NCI-H187 treated with DMSO at 0.1 percent for 48 hours (cell line): ENCODE measurements at places on chromosomes 1 and 21.

GRCh38 chr1:115728341-115728740 is 40.2 kb downstream of the CASQ2 start:
- DNase-seq = no peak

GRCh38 chr21:44370786-44371410 is 17.5 kb downstream of the TRPM2 start:
- no peak for DNase-seq

DNA sequence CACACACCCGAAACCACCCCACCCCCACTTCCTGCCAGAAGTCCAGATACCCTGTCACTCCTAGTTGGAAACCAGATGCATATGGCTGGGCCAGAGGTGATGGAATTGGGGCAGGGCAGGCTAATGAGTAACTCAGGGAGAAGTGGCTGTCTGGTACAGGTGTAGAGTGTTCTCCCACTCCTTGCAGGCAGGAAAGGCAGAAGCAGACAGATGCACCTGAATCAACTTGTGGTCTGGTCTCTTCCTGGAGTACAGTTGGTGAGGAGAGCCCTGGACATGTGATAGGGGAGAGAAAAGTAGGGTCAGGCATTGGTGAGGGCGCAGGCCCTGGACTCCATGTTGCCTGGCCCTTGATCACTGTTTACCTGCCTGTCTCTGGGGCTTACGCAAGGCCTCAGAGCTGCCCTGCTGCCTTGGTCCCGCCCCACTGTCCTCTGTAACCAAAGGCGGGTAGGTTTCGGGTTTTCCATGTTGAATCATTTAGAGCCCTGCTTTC is 2.5 kb downstream of the CGN start:
- no peak for DNase-seq

DNA sequence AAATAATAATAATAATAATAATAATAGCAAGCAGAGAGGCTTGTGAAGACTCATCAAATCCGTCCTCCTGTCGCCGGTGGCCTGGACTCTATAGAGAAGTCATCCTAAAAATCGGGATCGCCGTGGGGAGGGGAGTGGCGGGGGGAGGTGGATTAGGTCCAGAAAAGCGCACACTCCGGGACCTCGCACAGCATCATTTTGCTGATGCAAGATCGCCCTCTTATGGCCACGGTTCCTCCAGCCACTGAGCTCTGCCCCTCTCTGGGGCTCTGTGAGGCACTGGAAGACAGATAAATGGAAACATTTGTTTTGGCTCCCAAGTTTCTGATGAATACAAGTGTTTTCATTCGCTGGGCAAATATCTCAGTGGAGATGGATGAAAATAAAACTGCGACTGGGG is 612.0 kb downstream of the MATN1 start:
- DNase-seq = no peak

DNA sequence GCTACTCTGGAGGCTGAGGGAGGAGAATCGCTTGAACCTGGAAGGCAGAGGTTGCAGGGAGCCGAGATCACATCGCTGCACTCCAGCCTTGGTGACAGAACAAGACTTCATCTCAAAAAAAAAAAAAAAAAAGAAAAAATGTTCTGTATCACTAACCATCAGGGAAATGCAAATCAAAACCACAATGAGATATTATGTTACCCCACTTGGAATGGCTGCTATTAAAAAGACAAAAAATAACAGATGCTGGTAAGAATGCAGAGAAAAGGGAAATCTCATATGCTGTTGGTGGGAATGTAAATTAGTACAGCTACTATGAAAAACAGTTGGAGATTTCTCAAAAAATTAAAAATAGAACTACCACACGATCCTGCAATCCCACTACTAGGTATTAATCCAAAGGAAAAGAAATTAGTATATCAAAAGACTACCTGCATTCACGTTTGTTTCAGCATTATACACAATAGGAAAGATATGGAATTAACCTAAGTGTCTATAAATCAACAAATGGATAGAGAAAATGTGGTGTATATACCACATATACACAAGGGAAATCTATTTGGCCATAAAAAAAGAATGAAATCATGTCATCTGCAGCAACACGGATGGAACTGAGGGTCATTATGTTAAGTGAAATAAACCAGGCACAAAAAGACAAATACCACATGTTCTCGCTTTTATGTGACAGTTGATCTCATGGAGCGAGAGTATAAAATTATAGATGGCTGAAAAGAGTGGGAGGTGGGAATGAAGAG is 62.6 kb downstream of the ABL2 start:
- no peak for DNase-seq
